ENCODE measurements at places on chromosomes 1 and 21. TPM values are rescaled to one million over a fixed set of nuclear protein-coding genes. Genes with fewer than 3 reads are reported as not detected.
A peak's percentile ranks its signal among the peaks of the same experiment; 100 is the strongest.

GRCh38 chr1:197451381-197451780 is 183.3 kb downstream of the CRB1 start:
- no peak for ATAC-seq

ODR4 gene
- total RNA-seq = 22.1 TPM

GRCh38 chr1:205013683-205014367 is 29.2 kb upstream of the CNTN2 start:
- peak; percentile 24 for ATAC-seq

DNA sequence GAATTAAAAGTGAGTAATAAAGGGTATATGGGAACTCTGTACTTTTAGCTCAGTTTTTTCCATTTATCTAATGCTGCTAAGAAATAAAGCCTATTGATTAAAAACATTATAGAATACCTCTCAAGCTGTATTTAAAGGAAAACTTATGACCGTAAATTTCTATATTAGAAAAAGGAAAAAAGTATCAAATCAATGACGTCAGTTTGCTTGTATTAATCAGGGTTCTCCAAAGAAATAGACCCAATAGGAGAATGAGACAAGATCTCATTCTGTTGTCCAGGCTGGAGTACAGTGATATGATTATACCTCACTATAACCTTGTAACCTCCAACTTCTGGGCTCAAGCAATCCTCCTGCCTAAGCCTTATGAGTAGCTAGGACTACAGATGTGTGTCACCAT is 15.4 kb upstream of the LRIF1 start:
- ATAC-seq = no peak

DNA sequence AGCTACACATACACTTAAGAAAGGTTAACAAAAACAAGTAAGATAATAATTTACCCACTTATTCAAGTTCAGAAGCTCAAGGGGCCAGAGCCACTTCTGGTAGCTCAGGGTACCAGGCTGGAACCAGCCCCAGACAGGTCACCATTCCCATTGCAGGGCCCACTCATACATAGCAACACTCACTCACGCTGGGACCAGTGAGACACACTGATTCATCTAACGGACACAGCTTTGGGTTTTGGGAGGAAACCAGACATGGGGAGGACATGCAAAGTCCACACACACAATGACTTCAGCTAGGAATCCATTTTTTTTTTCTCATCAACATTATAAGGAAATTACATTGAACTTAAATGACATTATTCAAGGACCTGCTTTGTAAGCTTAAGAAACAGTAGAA is 169.1 kb downstream of the ZC3H11B start:
- no peak for ATAC-seq

TEKT2 gene
- not detected for total RNA-seq

DNA sequence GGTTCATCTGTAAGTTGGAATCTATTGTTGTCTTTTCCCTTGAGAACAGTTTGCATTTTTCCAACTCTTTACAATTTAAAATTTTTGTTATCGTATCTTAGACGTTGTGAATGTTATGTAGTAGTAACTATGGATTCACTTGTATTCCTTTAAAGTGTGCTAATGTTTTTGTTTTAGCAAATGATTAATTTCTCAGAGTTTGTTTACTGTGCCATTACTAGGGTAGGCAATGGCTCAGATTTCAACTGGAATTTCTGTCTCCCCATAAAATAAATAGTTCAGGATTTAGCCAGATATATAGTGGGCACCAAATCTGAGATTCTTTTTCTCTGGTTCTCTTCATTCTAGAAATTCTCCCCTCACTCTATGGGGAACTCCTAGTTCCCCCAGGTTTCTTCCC is 896.5 kb downstream of the PLA2G4A start:
- ATAC-seq = no peak

FCGR2B gene
- total RNA-seq = 12.0 TPM

GRCh38 chr1:94614996-94615395 is 73.4 kb upstream of the F3 start:
- ATAC-seq = no peak

GRCh38 chr1:23091545-23091944 is 72.3 kb downstream of the KDM1A start:
- ATAC-seq = no peak

CR1L gene
- not detected for total RNA-seq

C2CD4D gene
- not detected for total RNA-seq

GRCh38 chr1:15951341-15952153 is 24.4 kb downstream of the ZBTB17 start:
- no peak for ATAC-seq

- no peak for ATAC-seq
Observed at GRCh38 chr1:41439234-41439633, 45.2 kb downstream of the EDN2 start.

- no peak for ATAC-seq
Observed at GRCh38 chr1:87464022-87464490, 135.4 kb downstream of the LMO4 start.

CNR2 gene
- total RNA-seq = not detected

DNA sequence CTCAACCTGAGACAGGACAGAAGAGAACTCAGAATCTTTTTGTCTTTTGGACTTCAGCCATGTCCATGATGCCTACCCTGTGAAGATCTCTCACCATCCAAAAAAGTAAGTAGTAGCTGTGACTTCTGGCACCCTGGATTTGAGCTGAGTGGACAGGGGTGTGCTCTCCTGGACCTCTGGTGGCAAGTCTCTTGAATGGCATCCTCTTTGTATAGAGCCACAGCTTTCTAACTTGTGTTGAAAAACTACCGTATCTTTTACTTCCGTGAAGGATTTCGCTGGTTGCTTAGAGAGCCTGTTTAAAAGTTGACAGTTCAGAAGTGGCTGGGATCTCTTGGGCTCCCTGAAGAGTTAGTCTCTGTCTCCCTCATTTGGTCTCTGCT is 1.8 kb downstream of the MFN2 start:
- no peak for ATAC-seq

CD53 gene
- total RNA-seq = 11.9 TPM

- ATAC-seq = no peak
Observed at GRCh38 chr1:213687832-213688231, 299.9 kb upstream of the PROX1 start.

- no peak for ATAC-seq
Observed at GRCh38 chr1:153778051-153778823, 3.0 kb downstream of the SLC27A3 start.

- ATAC-seq = no peak
Observed at GRCh38 chr1:45304311-45305081, 22.2 kb upstream of the HPDL start.

DNA sequence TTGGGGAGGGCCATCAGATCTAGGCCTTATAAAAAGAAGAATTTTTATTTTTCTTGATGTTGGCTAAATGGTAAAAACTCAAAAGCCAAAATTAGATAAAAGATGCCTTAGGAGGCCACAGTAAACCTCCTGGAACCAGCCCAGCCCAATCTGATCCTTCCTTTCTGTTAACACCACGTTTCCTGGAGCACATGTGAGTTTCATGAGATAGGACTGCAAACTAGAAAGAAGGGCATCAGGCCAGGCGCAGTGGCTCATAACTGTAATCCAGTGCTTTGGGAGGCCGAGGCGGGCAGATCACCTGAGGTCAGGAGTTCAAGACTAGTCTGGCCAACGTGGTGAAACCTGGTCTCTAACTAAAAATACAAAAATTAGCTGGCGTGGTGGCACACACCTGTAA is 6.7 kb downstream of the HSF2BP start:
- ATAC-seq = no peak

GRCh38 chr1:43444151-43444828 is 9.4 kb downstream of the HYI start:
- no peak for ATAC-seq

OR14K1 gene
- not detected for total RNA-seq

DNA sequence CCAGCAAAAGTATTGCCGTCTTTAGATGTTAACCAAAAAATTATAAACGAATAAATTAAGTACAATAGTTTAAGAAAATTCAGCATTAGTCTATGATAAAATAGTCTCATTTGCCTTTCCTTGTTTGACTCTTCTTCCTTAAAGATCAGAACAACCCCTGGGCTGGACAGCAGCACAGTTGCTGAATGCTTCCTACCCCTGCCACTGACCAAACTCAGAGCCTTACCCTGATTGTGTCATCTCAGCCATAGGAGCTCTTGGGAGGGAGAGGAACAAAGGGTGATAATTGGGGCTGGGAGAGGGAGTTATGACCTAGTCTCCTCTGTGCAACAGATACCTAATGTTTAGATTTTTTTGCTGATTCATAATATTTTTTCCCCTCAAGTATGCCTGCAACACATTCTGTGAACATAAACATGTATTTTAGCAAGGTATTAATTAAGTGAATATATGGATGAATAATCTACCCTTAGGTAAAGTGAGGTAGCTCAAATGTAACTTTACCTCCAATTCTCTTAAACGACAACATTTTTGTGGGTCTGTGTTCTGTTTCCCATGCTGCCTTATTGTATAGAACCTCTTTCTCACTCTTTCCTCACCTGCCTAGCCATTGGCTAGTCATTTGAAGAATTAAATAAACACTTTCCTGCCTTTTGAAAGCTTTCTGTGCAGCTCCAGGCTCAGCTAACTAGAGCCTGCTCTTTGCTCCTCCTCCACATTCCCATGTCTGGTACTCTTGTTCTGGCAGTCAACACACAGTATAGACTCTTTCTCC is 46.1 kb downstream of the FGGY start:
- ATAC-seq = no peak

GRCh38 chr21:40386294-40386911 is 460.6 kb downstream of the DSCAM start:
- peak; percentile 61 for ATAC-seq

ITLN2 gene
- not detected for total RNA-seq

GRCh38 chr1:5551274-5551975 is 440.8 kb downstream of the NPHP4 start:
- no peak for ATAC-seq

GRCh38 chr1:240706150-240706935 is 94.4 kb upstream of the GREM2 start:
- ATAC-seq = peak; percentile 31

USH2A gene
- total RNA-seq = not detected

KCNJ9 gene
- not detected for total RNA-seq

DNA sequence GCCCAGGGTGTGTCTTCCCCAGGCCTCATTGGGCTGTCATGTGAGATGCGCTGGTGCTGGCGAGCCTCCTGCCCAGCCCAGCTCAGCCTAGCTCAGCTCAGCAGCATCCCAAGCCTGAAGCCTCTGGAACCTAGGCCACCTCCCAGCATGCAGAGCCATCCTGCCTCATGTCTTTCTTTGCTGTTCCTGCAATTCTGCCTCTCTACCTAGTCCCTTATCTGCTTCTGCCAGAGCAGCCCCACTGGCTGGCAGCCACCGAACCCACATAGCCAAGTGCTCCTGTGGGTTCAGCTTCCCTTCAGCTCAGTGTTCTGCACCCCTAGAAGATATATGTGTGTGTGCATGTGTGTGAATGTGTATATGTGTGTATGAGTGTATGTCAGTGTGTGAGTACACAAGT is 291.5 kb upstream of the VAMP3 start:
- no peak for ATAC-seq

DNA sequence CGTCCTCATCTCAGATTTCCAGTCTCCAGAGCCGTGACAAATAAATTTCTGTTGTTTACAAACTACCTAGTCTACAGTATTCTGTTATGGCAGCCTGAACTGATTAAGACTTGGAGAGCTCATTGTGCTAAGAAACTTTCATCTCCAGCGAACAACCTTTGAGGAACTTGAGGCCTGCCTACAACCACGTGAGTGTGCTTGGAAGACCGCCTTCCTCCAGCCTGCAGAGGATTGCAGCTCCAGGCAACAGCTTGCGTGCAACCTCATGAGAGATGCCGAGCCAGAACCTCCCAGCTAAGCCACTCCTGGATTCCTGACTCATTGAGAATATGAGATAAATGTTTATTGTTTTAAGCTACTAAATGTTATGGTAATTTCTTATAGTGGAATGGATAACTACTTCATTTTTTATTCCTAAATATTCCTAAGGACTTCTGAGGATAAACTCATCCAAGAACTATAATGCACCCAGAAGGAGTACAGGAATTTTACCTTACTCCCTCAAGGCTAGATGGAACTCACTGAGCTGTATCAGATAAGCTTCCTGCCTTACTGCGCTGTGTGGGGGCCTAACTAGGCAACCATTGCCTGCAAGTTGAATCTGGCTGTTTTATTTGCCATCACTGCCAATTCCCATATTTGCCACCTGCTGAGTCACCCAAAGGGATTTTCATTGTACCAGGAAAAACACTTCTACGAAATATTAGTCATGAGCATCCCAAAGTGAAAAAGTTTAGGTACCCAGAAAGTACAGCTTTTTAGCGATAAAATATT is 17.6 kb downstream of the FAM177B start:
- peak; percentile 80 for ATAC-seq

TRNP1 gene
- 15.9 TPM for total RNA-seq

DNA sequence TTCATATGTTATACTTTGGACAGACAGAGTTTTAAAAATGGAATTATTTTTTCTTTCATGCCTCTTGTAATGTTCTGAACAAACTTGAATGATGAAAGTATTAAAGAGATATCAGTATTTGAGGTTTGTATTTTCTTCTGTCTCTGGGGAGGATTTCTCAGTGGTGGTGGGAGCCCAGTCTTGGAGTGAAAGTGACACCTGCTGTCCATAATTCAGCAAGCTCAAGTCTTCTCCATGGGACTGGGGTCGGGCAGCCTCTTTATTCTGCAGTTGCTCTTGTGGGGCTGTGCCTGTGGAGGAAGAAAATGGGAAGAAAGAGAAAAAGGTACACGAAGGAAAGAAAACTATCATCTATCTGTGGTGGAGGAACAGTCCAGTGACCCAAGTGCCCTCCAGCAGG is 56.1 kb downstream of the SMYD2 start:
- ATAC-seq = no peak

GRCh38 chr1:205749234-205750137 is 496 bp downstream of the NUCKS1 start:
- ATAC-seq = peak; percentile 89

GRCh38 chr1:8870616-8871538 is 7.6 kb downstream of the ENO1 start:
- ATAC-seq = no peak

- no peak for ATAC-seq
Observed at GRCh38 chr1:197116156-197116555, 30.3 kb downstream of the ASPM start.

DNA sequence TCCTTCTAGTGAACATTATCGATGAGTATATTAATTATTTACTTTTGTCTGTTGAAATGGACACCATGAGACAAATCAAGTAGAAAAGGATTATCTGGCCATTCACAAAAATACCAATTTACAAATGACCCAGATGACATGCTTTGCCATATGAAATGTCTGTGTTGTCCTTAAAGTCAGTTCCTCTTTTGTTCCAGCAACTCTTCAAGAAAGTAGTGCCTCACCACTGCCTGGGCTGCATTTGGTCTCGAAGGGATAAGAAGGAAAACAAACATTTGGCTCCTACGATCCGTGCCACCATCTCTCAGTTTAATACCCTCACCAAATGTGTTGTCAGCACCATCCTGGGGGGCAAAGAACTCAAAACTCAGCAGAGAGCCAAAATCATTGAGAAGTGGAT is 79.6 kb downstream of the RGL1 start:
- no peak for ATAC-seq

GRCh38 chr1:26477446-26478152 is 5.4 kb downstream of the HMGN2 start:
- no peak for ATAC-seq
